ENCODE measurements at places on chromosomes 12 and 14.

- no peak for DNase-seq
These were observed 94.5 kb downstream of the PCNX1 start for GRCh38 chr14:71001742-71002141.

- no peak for DNase-seq
These were observed 98.9 kb downstream of the GPHN start for GRCh38 chr14:66606826-66607225.

DNA sequence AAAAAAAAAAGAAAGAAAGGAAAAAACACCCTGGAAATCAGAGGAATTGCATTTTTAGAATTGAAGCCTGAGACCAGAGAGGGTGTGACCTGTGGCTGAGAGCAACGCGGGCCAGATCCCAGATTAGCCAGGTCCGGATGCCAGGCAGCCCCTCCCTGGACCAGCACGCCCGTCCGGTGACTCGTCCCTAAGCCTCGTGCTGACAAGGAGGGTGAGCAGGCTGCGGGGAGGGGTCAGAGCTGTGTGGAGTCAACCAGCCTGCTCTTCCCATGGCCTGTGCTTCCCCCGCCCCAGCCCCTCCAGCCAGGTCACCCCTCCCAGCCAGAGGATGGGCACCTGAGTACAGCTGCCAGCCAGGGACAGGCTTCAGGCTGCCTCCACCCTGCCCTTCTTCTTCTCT is 4.2 kb upstream of the KLC1 start:
- DNase-seq, result no peak

DNA sequence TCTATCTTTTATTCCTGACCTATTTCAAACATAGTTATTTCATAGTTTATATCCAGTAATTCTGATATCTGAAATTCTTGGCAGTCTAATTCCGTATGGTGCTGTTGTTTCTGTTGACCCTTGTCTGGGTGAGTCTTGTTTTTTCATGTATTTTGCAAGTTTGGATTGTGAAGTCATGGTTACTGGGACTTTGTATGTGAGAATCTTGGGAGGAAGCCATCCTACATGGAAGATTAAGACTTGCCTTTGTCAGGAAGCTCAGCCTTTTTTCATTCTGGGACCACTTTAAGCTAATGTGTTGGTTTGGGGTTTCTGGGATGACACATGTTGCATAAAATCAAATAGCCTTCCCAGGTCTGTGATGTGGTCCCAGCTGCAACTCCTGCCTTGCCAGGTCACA is 191.6 kb upstream of the E2F7 start:
- DNase-seq, result no peak

DNA sequence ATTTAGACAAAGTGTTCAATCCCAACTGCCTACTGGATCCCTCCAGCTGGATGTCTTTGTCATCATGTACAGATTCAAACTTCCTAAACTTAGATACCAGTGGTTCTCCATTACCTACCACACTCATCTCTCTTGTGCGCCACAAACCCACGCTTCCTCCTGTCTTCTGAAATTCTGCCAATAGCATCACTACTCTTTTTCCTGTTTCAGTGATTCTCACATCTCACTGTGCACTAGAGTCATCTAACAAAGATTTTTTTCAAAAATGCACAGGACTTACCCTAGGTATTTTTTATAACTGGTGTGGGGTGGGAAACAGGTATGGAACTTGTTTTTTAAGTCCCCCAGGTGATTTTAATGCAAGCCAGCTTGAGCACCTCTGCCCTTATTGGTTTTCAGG is 5.9 kb downstream of the PSMB5 start:
- no peak for DNase-seq

DNA sequence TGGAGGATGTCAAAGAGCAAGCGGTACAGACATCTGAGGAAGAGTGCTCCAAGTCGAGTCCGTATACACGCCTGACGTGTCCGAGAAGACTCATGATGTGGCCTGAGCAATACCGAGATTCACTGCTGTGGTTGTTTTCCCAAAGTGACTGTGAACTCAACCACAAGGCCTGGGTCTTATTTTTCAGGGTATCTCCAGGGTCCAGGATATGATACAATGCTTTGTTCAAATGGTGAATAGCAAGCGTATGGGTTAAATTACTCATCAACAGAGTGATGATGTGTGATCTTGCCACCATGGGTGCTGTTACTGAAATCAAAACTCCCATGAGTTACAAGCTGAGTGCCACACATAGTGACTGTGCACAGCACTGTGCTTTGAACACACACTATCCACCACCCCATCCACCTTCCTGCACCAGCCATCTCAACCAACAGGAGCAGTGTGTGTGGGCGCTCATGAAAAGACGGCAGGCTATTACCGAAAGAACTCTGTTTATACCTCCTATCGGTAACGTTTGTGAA is 109.6 kb downstream of the BCAT1 start:
- peak; percentile 51 for DNase-seq

DNA sequence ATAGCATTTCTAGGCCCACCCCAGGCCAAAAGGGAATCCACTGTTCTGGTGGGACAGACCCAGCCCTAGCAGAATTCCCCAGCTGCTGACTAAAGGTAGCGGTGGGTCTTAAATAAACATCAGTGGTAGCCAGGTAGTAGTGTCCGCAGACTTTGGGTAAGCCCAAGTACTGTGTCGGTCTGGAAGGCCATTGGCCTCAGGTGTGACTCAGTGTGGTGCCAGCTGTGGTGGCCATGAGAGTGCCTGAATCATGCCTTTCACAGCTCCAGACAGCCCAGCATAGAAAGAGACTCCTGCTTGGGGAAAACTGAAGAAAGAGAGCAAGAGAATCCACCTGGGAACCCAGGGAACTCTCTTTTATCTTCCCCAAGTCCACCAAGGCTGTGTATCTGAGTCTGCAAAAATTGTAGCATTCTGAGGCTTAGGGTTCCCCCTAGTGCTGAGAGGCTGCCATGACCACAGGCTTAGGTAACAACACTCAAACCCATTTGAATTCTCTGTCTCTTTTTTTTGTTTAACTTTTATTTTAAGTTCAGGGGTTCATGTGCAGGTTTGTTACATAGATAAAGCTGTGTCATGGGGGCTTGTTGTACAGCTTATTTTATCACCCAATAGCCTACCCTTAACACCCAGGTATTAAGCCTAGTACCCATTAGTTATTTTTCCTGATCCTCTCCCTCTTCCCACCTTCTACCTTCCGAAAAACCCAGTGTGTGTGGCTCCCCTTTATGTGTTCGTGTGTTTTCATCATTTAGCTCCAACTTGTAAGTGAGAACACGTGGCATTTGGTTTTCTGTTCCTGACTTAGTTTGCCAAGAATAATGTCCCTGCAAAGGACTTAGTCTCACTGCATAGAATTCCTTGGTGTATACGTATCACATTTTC is 16.7 kb upstream of the CD163L1 start:
- peak; percentile 17 for DNase-seq

DNA sequence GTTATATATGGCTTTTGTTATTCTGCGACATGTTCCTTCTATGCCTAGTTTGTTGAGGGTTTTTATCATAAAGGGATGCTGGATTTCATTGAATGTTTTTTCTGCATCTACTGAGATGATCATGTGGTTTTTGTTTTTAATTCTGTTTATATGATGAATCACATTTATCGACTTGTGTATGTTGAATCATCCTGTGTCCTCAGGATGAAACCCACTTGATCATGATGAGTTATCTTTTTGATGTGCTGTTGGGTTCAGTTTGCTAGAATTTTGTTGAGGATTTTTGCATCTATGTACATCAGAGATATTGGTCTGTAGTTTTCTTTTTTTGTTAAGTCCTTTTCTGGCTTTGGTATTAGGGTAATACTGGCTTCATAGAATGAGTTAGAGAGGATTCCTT is 291.2 kb downstream of the AKAP6 start:
- no peak for DNase-seq

DNA sequence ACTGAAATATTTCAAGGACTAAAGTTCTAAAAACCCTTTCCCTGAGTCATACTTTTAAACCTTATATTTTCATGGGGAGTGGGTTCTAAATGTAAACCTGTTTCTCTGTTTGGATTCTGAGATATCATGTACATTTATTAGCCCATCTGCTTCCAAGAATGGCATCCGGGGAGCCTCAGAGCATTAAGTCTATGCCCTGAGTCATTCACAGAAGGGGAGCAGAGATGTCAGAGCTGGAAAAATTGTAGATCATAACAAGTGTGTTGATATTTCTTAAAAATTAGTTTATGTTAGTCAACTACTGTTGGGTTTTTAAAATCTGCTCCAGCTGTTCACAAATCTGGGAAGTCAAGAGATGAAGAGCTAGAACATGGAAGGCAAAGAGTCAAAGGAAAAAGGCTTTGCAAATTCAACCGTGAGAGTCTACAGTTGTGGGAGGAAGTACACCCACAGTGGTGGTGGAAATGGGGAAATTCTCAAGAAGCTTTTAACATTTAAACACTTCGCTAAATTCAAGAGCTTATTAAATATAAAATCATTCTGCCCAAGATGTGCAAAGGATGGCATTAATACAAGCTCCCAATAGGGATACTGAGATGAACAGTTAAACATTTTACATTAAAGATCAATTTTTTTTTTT is 70.5 kb upstream of the FLRT2 start:
- no peak for DNase-seq

GRCh38 chr14:25406818-25407217 is 356.9 kb upstream of the STXBP6 start:
- no peak for DNase-seq

DNA sequence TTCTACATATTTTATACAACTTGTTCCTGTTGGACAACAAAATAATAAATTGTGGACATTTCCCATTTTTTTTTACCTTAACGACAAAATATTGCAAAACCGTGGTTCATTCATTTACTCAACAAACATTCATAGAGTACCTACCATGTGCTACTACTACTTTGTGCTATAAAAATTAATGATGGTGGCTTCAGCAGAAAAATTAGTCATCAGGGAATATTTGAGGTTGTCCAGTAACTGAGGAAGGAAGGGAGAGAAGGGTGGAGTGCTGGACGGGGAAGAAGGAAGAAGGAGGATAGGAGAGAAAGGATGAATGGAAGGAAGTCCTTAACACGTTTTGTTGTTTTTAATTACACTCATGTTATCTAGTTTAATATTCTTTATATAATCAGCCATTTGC is 53.7 kb downstream of the PPFIBP1 start:
- DNase-seq, result no peak

DNA sequence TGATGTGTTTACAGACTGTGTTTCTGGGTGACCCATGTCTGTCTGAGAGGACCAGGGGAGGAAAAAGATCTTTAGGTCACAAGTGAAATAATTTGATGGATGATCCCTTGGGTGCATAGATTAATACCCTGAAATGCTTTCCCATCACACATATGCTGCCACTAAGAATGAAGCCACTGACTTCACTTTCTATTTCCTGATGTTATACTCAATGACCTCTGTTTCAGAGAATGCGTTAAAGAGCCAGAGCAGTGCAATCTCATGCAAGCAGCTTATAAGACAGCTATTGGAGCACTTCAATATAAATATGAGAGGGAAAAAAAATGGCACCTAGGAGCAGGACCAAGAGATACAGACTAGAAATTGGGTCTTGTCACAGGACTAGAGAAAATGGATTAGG is 133.7 kb downstream of the KLHL28 start:
- DNase-seq, result no peak

DNA sequence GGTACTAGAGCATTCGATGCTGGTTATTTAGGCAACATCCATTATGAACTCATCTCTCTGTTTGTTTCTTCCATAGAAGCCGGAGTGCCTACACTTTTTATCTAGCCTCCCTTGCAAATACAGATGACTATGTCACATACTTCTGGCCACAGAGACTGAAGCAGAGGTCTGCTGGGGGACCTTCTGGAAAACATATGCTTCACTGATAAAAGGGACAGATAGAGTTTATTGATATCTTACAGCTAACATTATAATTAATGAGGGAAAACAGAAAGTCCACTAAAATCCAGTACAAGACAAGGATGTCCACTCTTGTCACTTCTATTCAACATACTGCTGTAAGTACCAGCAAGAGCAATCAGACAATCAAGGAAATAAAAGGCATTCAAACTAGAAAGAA is 104.3 kb upstream of the FAR2 start:
- no peak for DNase-seq

DNA sequence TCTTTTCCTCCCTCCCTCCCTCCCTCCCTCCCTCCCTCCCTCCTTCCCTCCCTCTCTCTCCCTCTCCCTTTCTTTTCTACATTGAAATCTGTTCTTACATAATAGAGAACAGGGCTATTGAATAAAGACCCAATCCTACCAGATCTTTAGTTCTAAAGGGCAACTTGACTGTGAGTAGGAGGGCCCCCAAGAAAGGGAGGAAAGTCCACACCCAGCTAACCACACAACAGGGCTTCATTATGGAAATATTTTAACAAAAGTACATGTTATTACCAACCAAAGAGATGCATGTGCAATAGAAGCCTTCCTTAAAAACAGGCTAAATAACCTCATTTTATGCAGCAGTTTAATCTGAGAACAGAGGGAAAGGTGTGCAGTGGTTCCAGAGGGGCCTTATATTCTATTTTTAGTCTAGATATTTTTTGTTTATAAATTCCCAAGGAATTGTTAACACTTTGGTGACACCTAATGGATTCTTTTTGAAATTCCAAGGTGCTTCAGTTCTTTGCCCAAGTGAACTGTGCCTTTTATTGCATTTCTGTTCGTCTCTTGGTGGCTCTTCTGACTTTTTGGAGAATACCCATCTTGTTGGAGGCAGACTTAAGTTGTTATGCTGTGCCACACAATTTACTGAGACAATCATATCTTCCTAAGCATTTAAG is 63.0 kb downstream of the GNS start:
- no peak for DNase-seq

GRCh38 chr14:29311983-29312382 is 545.4 kb downstream of the FOXG1 start:
- DNase-seq, result no peak

DNA sequence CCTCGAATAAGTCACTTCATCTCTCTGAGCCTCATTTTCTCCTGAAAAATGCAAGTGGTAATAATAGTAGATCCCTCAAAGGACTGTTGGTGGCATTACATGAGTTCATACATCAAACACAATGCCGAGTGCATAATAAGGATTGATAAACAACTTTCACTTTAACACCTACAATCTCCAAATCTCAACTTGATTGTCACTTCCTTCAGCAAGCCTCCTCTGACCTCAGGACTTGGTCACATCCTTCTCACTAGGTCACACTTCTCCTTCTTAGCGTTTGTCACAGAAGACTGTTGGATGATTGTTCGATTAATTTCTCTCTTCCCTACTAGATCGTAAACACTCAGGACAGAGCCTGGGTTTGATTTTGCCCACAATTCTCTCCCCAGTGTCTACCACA is 7.9 kb upstream of the PRKAB1 start:
- no peak for DNase-seq

- DNase-seq, result no peak
These were observed 69.3 kb downstream of the FBXO34 start for GRCh38 chr14:55340482-55340881.

- DNase-seq, result peak; percentile 47
These were observed 634 bp downstream of the MED13L start for GRCh38 chr12:116276652-116277466.

- DNase-seq, result no peak
These were observed 33.5 kb downstream of the SUDS3 start for GRCh38 chr12:118409834-118410233.

DNA sequence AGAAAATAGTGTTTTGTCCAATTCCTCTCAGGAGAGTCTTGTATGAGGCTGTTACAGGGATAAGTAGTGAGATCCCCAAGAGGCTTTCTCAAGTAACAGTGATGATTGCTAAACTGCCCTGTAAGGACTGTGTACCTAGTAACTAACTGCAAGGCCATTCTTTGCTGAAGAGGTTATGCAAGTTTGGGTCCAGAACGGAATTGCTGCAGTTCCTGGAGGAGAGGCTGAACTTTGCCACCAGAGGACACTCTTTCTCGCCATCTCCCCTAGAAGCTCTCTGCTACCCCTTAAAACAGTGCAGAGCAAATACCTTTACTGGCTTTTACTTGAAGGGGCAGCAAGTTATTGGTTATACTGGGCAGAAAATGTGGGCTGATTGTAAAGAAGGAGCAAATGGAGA is 180.0 kb downstream of the RBM19 start:
- no peak for DNase-seq

All from activated T-helper 9 cell treated with anti-CD3 and anti-CD28 coated beads, Interleukin-2, amount 50 U/mL, for 16 hours (primary cell).